ENCODE measurements at places on chromosomes 6 and 20.

- no peak for DNase-seq
Observed at GRCh38 chr6:34146021-34146782, at the start of gene GRM4. TSS of gene GRM4 (minus strand) at chr6:34146087. CDS start at chr6:34133496, 12,591 bp downstream.

GRCh38 chr6:151128763-151129370, 110.9 kb upstream of the AKAP12 start:
- DNase-seq: no peak

- no peak for DNase-seq
Observed at GRCh38 chr6:132072831-132073230, 121.7 kb upstream of the CCN2 start.

DNA sequence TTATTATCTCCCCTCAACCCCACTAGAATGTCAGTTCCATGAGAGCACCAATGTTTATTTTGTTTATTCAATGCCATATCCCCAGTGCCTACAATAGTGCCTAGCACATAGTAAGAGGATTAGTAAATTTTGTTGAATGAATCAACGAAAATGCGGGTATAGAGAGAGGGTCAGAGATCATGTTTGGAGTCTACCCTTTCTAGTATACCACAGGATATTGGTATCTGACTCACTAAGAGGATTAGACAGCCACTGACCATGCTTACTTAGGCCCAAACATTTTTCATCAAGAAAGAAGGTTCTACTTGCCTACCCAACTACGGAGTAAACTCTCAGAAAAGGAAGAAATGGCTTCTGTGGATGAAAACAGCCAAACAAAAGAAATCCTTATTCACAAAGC, 356.8 kb downstream of the BTBD9 start:
- no peak for DNase-seq
